ENCODE measurements at places on chromosomes 7 and 10. TPM values are rescaled to one million over a fixed set of nuclear protein-coding genes. Genes with fewer than 3 reads are reported as not detected.

Gene ATOH7
- total RNA-seq = not detected

Gene FGFBP3
- 1.1 TPM for total RNA-seq

Gene TMEM229A
- 0.14 TPM for total RNA-seq

Gene EMX2
- total RNA-seq = 0.09 TPM

Gene TMEM273
- 15.7 TPM for total RNA-seq

Gene OPN1SW
- total RNA-seq = not detected

Gene TEX36
- total RNA-seq = not detected

Gene TUBB8
- not detected for total RNA-seq

Gene SPAM1
- total RNA-seq = not detected

Gene CD36
- 114 TPM for total RNA-seq

Gene ANXA8
- total RNA-seq = 25.6 TPM

Gene SCRN1
- 13.3 TPM for total RNA-seq

Gene SPDYE2
- 1.1 TPM for total RNA-seq

Gene LIPJ
- total RNA-seq = 0.06 TPM

Gene MTPN
- total RNA-seq = 34.2 TPM

Gene OR6B1
- total RNA-seq = not detected

Gene SPAG6
- 44.1 TPM for total RNA-seq

Gene SLC16A9
- not detected for total RNA-seq

Gene MAD1L1
- total RNA-seq = 40.6 TPM

Gene RELN
- 3.6 TPM for total RNA-seq

Gene FKBP6
- total RNA-seq = not detected

Gene ZNF239
- 2.5 TPM for total RNA-seq

Gene ACHE
- 2.2 TPM for total RNA-seq

Gene MINDY4
- total RNA-seq = 43.0 TPM

Gene KLF14
- not detected for total RNA-seq

Gene GATAD1
- 21.4 TPM for total RNA-seq

All from upper lobe of left lung (tissue), 6 donors.